ENCODE measurements at places on chromosomes 5 and 9. TPM values are rescaled to one million over a fixed set of nuclear protein-coding genes. Genes with fewer than 3 reads are reported as not detected.

The TMEM171 gene
- total RNA-seq, result not detected

The ZFR gene
- 69.2 TPM for total RNA-seq

The HTR4 gene
- not detected for total RNA-seq

The FGFR4 gene
- 1.2 TPM for total RNA-seq

The CCDC152 gene
- 5.5 TPM for total RNA-seq

- H3K36me3 ChIP-seq, result peaks cover 4% of the 10 kb centered on the region
- DNase-seq, result no peak
- H3K4me1 ChIP-seq, result peaks cover 10% of the 10 kb centered on the region
- H3K4me3 ChIP-seq, result no peak overlapping the region
- H3K27me3 ChIP-seq, result no peaks in the 10 kb centered on the region
These were observed 4.9 kb downstream of the SAPCD2 start for GRCh38 chr9:137065336-137065967.

DNA sequence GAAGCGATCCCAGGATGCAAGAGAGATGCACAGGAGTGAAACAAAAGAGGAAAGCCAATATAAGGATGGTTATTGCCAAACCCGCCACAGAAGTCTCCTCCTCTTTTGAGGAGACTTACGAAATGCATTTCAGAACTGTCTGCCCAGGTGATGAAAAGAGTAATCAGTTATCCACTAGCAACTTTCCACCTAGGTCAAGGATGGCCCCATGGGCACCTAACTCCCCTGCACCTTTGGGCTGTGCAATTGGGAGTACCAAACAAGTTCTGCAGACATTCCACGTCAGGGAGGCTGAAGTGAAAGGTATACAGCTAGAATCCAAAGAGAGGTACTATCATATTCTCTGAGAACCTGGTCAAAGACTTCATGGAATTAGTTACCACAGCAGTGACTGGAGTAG lies 25.7 kb downstream of the HMGCS1 start:
- H3K4me3 ChIP-seq, result no peak overlapping the region
- no peak for DNase-seq
- H3K27me3 ChIP-seq, result no peaks in the 10 kb centered on the region

DNA sequence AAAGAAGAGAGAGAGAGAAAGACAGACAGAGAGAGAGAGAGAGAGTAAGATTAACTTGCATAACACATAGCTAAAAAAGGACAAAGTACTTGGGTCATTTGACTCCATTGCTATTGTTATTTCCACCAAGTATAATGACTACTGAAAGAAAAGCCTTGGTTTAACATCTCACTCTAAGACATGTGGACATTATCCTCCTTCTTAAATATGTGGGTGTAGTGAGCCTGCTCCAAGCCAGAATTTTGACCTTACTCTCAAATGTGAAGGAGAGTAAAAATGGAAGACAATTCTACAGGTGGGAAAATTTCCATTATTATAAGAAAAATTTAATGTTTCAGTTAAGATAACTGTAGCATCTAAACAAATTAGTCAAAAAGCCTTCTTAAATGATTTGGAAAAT lies 8.5 kb upstream of the MARCOL start:
- H3K27me3 ChIP-seq, result no peaks in the 10 kb centered on the region
- no peak overlapping the region for H3K27ac ChIP-seq
- no peak for DNase-seq
- no peaks in the 10 kb centered on the region for H3K4me1 ChIP-seq
- H3K36me3 ChIP-seq, result no peaks in the 10 kb centered on the region

DNA sequence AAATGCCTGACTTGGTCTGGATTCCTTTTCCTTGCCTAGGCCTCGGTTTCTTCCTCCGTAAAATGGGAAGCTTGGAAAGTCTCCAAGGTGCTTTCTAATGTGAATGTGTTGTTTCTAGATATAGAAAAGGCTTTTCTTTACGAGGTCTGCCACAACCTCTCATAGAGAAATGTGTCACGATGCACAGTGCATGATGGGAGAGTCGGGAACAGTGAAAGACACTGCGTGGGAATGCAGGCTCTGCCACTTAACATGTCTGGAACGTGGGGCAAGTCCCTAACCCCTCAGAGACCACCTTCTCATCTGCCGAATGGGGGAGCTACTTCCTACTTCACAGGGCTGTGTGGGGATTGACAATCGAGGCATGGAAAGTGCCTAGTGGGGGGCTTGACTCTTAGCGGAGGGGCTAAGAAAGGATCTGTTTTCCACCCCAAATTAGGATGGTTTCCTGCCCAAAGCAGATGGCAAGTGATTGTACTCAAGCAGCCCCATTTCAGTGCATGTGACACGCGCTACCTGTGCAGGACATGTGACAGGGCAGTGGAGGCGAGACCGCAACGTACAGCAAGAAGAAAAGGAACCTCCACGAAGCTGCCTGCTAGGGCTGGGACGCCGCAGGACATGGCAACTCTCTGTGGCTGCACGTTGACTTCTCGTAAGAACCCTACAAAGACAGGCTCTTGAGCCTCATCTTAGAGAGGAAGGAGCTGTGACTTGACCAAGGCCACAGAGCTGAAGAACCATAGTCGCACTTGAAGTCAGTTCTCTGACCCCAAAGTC lies 115.2 kb downstream of the CRB2 start:
- H3K4me3 ChIP-seq, result no peak overlapping the region
- H3K27ac ChIP-seq, result no peak overlapping the region
- no peaks in the 10 kb centered on the region for H3K4me1 ChIP-seq

DNA sequence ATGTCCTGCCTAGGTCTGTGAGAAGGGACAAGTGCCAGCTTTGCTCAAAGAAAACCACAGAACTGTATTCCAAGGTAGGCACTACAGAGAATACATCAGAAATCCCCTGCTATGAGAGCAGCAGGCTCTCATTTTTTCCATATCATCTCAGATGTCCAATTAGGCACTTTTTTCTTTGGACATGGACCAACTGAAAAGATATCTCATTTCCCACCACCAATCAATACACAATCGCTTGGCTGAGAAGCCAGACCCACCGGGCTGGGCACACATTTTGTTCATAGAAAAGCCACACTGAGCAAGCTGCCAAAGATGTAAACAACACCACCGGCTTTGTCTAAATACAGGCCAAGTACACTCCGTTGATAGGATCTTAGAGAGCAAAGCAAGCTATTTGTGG lies 25.9 kb downstream of the STOM start:
- no peak overlapping the region for H3K27ac ChIP-seq
- H3K36me3 ChIP-seq, result peaks cover 17% of the 10 kb centered on the region
- no peak for DNase-seq

- no peak for DNase-seq
- H3K4me3 ChIP-seq, result no peak overlapping the region
- peaks cover 45% of the 10 kb centered on the region for H3K4me1 ChIP-seq
- no peak overlapping the region for H3K27ac ChIP-seq
- H3K27me3 ChIP-seq, result peaks cover 7% of the 10 kb centered on the region
These were observed 89.0 kb downstream of the PIK3R1 start for GRCh38 chr5:68304421-68305052.

GRCh38 chr5:108753331-108753730 lies 5.6 kb downstream of the FER start:
- peaks cover 22% of the 10 kb centered on the region for H3K27me3 ChIP-seq
- H3K36me3 ChIP-seq, result no peaks in the 10 kb centered on the region
- no peak overlapping the region for H3K4me3 ChIP-seq
- peaks cover 9% of the 10 kb centered on the region for H3K4me1 ChIP-seq

DNA sequence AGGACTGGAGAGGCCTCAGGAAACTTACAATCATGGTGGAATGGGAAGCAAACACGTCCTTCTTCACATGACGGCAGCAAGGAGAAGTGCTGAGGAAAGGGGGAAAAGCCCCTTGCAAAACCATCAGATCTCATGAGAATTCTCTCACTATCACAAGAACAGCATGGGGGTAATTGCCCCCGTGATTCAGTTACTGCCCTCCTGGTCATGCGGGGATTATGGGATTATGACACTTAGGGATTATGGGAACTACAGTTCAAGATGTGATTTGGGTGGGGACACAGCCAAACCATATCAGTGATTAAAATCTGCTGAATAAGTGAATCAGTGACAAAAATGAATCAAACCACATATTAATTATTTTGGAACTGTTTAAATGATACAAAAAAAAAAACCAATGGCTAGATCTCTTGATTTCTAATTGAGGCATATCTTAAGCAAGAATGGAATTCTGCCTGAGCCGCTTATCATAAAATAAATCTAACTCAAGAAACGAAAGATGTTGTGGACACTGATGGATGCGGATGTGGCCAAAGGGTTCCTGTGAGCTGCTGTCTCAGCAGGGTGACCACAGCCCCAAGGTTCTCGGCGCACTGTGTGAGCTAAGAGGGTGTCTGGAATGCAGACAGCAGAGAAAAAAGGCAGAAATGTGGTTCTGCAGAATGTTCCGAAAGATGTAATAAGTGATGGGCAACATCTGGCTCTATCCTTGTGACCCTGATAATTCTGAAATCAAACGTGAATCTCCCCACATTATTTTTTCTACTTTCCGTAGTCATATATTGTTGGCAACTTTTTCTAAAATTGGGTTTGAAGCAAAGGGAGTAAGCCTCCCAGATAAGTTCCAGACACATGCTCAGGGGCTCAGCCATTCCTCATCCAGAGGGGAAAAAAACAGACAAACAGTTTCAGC lies 107.2 kb upstream of the ICE1 start:
- no peak overlapping the region for H3K27ac ChIP-seq
- H3K36me3 ChIP-seq, result no peaks in the 10 kb centered on the region
- H3K4me1 ChIP-seq, result no peaks in the 10 kb centered on the region
- no peaks in the 10 kb centered on the region for H3K27me3 ChIP-seq
- no peak for DNase-seq

DNA sequence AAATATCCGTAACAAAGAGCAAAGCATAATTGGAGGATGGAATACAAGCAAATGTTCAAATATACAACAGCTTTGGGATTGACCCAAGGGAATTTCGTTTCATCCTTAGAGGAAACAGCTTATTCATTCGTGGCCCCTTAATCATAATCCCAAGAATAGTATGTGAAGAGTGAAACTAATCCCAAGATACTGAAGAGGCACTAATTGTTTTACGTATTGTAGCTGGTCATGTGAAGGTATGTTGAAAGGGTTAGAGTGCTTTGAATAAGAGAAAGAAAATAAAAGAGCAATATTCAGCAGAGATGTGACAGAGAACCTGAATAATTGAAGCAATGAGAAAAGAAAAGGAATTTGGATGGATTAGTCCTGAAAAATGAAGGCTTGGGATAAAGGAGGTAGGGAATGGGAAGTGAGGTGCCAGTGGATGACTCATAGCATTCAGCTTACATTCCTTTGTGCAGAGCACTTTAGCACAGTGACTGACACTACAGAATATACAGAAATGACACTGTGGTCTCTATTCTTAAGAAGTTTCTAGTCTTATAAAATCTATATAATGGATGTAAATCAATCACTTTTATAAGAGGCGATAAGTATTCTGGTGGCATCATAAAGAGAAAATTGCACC lies 221.9 kb downstream of the TLR4 start:
- no peaks in the 10 kb centered on the region for H3K27me3 ChIP-seq
- no peaks in the 10 kb centered on the region for H3K36me3 ChIP-seq
- no peak overlapping the region for H3K27ac ChIP-seq

DNA sequence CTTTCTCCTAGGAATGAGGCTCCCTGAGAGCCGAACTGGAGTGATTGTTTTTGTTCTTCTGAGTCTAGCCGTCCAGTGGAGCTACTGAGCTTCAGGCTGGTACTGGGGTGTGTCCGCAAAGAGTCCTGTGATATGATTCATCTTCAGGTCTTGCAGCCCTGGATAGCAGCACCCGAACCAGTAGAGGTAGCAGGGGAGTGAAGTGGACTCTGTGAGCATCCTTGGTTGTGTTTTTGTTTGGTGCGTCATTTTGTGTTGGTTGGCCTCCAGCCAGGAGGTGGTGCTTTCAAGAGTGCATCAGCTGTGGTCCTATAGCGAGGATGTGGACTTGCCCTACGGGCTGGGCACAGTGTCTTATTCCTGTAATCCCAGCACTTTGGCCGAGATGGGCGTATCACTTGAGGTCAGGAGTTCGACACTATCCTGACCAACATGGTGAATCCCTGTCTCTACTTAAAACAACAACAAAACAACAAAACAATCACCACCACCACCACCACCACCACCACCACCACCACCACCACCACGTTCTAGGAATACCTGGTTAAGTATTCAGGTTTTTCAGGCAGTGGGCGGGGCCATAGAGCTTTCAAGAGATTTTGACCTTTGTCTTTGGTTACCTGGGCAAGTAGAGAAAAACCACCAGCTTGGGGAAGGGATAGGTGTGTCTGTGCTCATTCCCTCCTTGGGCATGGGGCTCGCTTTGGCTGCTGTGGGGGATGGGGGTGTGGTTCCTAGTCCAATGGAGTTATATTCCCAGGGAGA lies 154.0 kb downstream of the WDR70 start:
- no peak for DNase-seq
- H3K27me3 ChIP-seq, result no peaks in the 10 kb centered on the region
- H3K36me3 ChIP-seq, result no peaks in the 10 kb centered on the region
- no peak overlapping the region for H3K27ac ChIP-seq

GRCh38 chr9:71850996-71851395 lies 60.0 kb downstream of the ABHD17B start:
- no peak overlapping the region for H3K27ac ChIP-seq
- no peaks in the 10 kb centered on the region for H3K27me3 ChIP-seq
- H3K4me3 ChIP-seq, result no peak overlapping the region
- no peak for DNase-seq

DNA sequence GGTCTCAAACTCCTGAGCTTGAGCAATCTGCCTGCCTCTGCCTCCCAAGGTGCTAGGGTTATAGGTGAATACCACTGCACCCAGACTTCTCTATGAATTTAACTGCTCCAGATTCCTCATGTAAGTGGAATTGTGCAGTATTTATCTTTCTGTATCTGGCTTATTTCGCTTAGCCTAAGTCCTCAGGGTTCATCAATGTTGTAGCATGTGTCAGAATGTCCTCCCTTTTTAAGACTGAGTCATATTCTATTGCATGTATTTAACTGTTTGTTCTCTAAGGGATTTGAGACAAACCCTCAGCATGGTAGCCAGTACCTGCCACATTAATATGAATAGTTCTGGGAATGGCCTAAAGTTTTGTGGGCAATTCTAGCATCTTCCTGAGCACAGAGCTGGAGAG lies 53.9 kb upstream of the TUT7 start:
- H3K27me3 ChIP-seq, result peaks cover 6% of the 10 kb centered on the region
- no peaks in the 10 kb centered on the region for H3K36me3 ChIP-seq
- no peak overlapping the region for H3K4me3 ChIP-seq
- DNase-seq, result no peak
- no peak overlapping the region for H3K27ac ChIP-seq

GRCh38 chr9:115191667-115192066 lies 73.7 kb upstream of the TNC start:
- no peak for DNase-seq
- H3K4me3 ChIP-seq, result no peak overlapping the region
- no peak overlapping the region for H3K27ac ChIP-seq
- peaks cover 2% of the 10 kb centered on the region for H3K4me1 ChIP-seq
- no peaks in the 10 kb centered on the region for H3K36me3 ChIP-seq
- H3K27me3 ChIP-seq, result peaks cover 22% of the 10 kb centered on the region

Data from activated T-helper 2 cell treated with anti-CD3 and anti-CD28 coated beads, Interferon-gamma antibody, Interleukin-2, Interleukin-4, amounts not matched to agents 10 μg/mL and 5 μg/mL and 100 μg/mL, durations not matched to agents 14 hours and 24 hours and 36 hours (primary cell).